ENCODE measurements at places on chromosomes 4 and X.

DNA sequence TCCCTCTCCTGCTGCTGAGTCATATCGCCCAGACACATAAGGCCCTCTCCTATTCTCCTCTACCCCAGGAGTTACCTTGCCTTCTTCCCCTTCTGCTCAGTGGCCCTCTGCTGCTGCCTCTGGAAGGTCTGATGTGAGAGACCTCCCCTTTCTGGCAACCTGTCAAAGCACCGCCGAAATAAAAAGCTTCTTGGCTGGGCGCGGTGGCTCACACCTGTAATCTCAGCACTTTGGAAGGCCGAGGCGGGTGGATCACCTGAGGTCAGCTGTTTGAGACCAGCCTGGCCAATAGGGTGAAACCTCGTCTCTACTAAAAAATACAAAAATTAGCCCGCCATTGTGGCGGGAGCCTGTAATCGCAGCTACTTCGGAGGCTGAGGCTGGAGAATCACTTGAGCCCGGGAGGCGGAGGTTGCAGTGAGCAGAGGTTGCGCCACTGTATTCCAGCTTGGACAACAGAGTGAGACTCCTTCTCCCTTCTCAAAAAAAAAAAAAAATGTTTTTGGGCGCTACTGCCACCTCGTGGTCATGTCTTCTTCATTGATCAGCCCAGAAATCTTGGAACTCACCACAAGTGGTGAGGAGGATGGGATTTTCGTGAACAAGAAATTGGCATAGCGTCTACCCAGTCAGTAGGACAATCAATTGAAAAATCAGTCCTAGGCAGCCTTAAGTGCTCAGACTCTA, 8.6 kb upstream of the ZXDA start:
- DNase-seq, result no peak

DNA sequence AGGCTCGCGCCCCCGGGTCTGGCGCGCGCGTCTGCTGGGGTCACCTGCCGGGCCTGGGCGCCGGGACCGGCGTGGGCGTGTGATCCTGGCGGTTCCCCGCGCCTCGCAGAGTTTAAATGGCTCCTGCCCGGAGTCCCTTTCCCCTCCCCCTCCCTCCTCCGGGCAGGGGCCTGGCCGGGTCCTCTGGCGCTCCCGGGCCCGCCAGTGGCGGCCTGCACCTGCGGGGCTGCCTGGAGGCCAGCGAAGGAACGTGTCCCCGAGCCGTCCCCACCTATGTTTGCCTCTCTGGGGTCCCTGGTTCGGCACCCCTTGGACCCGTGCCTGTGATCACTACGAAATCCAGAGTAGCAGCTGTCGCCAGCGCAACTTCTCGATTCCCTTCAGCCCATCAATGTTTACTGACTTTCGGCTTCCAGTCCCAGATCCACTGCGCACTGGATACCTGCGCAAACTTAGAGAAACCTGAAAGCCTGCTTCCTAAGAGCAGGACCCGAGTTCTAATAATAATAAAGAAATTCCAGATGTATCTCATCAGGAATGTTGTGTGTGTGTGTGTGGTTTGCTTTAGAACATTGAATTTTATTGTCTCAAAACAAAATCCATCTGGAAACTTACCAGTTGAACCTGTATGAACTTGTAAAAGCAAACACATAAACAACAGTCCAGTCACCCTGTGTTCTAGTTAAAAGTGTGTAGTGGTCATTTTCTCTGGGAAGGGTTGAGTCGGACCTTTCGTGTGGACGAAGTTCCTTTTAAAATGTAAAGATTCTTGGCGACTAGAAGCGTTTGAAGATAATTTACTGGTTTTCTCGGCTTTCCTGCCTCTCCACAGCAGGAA, 788 bp downstream of the SHROOM2 start:
- no peak for DNase-seq

GRCh38 chr4:26863512-26863911, 2.9 kb downstream of the STIM2 start:
- no peak for DNase-seq

GRCh38 chr4:17854036-17854435, 43.3 kb downstream of the NCAPG start:
- no peak for DNase-seq

- no peak for DNase-seq
Observed at GRCh38 chr4:95985791-95986550, 146.1 kb downstream of the PDHA2 start.

DNA sequence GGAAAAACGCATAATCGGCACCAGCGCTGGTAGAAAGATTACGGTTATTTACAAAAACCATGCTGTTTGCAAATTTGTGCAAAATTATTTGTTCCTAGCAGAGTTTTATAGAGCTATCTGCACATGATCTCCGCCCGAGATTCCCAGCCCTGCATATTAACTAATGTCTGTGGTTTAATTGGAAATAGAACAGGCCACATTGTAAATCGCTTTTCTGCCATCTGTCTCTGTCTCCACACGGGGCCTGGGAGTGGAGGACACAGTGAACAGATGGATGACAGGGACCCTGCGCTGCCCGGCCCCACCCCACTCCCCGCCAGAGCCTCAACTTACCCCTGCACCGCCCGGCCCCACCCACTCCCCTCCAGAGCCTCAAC, 126.9 kb downstream of the FAM53A start:
- DNase-seq, result no peak

- no peak for DNase-seq
Observed at GRCh38 chrX:11557120-11557519, 108.6 kb downstream of the ARHGAP6 start.

DNA sequence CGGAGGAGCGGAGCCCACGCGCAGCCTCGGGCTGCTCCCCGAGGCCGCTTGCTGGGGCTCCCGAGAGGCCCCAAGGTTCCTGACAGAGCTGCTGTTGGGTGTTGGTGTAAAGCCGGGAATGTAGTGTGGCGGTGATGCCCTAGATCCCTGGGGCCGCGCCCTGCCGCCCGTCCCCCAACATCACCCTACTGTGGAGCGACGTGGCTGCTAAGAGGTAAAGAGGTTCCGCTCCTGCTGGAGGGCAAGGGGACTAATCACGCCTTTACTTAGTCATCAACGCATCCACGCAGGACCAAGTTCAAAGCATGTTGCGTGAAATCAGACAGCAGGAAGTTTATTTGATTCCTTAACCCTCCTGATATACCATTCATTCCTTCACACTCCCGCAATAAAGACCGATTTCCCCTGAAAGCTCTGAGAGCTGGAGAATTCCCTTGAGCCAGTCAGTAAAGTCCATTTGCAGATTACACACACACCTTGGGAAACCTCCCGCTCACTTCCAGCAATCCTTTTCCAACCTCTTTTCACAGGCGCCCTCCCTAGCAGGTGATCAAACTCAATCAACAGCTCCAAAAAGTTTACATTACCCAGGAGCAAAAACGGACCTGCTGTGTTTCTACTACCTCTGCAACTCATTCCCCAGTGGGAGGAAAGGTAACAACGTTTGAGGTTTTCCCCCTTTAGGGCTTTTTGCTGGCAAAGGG, 579 bp upstream of the GABRA2 start:
- DNase-seq, result no peak

- DNase-seq, result no peak
Observed at GRCh38 chr4:40216622-40217366, 20.0 kb downstream of the RHOH start.

GRCh38 chr4:128633067-128633466, 176.4 kb upstream of the JADE1 start:
- DNase-seq, result no peak

DNA sequence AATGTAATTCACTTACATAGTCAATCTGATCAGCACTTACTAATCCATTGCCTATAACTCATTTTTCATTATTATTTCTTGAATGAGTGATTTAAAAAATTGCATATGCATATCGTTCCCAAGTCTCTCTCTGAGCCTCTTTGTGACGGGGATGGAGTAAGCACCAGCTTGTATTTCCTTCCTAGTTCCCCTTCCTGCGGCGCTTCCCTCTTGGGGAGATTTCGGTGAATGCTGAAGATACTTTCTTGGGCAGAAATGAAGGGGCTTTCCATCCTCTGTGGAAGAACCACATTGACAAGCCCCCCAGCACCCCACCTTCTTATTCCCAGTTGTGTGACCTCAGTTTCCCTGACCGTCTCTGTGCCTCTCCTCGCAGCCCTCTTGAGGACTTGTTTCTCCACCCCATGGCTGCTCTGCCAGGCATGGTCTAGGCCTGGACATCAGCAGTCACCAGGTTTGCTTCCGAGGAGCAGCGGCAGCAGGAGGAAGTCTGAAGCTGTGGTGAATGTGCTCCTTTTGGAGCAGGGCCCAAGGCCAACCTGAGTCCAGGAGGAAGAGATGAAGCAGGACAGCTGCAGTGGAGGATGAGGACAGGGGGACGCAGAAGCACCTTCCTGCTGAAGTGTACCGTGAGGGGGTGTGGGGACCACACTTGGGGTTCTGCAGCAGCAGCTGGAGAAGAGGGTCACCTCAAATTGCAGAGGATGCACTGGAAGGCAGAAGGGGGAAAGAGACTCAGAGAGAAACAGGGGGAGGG, 124.9 kb downstream of the IRF2 start:
- DNase-seq, result no peak

DNA sequence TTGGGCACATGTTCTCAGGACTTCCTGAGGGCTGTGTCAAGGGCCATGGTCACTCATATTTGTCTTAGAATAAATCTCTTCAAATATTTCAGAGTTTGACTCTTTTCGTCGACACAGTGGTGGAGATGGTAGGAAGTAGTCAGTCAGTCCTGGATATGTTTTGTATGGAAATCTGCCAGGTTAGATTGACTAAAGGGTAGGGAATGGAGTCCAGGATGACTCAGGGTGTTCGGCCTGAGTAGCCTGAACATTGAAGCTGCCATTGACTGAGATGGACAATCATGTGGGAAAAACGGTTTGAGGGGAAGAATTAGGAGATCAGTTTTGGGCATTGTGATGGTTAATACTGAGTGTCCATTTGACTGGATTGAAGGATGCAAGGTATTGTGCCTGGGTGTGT, 177.1 kb upstream of the CENPE start:
- DNase-seq, result no peak
